ENCODE measurements at places on chromosomes 6 and 20. TPM values are rescaled to one million over a fixed set of nuclear protein-coding genes. Genes with fewer than 3 reads are reported as not detected.

The TREM1 gene
- total RNA-seq = 1.7 TPM

The TRMT6 gene
- total RNA-seq = 10.3 TPM

The PPIL6 gene
- total RNA-seq = 3.9 TPM

The RREB1 gene
- total RNA-seq = 18.7 TPM

The NFKBIL1 gene
- 21.6 TPM for total RNA-seq

Data from cardiac ventricle fibroblast (primary cell).